ENCODE measurements at places on chromosomes 7 and 10. TPM values are rescaled to one million over a fixed set of nuclear protein-coding genes. Genes with fewer than 3 reads are reported as not detected.
A peak's percentile ranks its signal among the peaks of the same experiment; 100 is the strongest.

GRCh38 chr7:85622059-85622458, 435.2 kb upstream of the SEMA3D start:
- H3K36me3 ChIP-seq: no peaks in the 10 kb centered on the region
- no peak overlapping the region for H3K27ac ChIP-seq
- no peak overlapping the region for H3K4me3 ChIP-seq
- no peaks in the 10 kb centered on the region for H3K27me3 ChIP-seq
- DNase-seq: no peak
- H3K4me1 ChIP-seq: no peaks in the 10 kb centered on the region

The CYP26C1 gene
- polyA plus RNA-seq: 0.02 TPM

DNA sequence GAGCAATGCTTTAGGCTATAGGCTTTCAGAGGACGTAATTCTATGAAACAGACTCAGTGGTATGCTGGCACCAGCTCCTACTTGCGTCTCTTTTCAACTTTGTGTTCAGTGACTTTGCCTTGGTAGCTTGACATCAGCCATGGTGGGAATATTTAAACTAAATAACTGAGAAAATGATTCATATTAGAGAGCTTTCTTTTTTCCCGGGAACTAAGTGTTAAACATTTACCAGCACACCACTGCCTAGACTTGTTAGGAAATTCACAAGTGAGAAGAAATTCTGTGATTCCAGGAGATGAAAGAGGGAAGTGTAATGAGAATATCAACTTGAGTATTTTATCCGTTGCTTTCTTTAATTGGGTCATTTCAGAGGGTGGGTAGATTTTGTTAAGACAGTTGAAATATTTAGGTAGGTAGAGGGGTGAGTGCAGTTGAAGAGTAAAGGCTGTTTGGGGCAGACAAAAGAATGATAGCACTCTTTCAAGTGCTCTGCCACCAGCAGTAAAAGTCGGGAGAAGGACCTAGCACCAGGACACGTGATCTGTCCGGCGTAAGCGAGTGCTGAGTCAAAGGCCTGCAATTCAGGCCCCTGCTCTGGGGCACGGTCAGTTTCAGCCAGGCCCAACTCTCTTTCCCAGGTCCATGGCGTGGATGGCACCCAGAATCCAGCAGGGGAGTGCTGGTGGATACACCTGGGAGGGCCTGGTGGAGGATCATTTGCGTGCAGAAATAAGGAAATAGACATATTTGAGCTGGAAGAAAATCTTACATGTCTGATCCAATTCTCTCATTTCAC, 206.3 kb downstream of the SNX10 start:
- no peak overlapping the region for H3K4me3 ChIP-seq
- no peak overlapping the region for H3K27ac ChIP-seq

GRCh38 chr10:85967594-85967993, 399.0 kb downstream of the GRID1 start:
- no peak overlapping the region for H3K27ac ChIP-seq
- DNase-seq: no peak
- H3K27me3 ChIP-seq: no peaks in the 10 kb centered on the region
- no peaks in the 10 kb centered on the region for H3K4me1 ChIP-seq
- H3K4me3 ChIP-seq: no peak overlapping the region

DNA sequence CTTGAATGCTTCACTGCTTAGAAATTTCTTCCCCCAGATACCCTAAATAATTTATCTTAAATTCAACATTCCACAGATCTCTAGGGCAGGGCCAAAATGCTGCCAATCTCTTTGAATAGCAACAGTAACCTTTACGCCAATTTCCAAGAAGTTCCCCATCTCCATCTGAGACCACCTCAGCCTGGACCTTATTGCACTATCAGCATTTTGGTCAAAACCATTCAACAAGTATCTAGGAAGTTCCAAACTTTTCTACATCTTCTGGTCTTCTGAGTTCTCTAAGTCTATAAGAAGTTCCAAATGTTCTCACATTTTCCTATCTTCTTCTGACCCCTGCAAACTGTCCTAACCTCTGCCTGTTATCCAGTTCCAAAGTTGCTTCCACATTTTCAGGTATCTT, 1306.9 kb upstream of the SORCS1 start:
- no peak overlapping the region for H3K27ac ChIP-seq
- no peaks in the 10 kb centered on the region for H3K36me3 ChIP-seq
- no peak for DNase-seq
- H3K4me3 ChIP-seq: no peak overlapping the region
- no peaks in the 10 kb centered on the region for H3K4me1 ChIP-seq

DNA sequence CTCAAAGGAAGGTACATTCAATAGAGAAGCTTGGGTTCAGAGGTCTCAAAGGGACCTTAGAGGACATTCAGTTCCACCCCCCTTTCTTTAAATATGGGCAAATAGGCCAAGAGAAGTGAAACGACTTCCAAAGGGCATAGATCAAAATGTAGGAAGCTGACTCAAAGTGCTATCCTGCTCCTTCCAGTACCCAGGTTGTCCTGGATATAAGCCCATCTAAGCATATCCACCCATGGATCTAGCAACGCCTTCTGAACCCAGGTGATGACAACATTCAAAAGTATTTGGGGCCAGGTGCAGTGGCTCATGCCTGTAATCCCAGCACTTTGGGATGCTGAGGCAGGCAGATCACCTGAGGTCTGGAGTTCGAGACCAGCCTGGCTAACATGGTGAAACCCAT, 5.3 kb downstream of the ATXN7L1 start:
- H3K4me3 ChIP-seq: no peak overlapping the region
- no peak for DNase-seq
- no peaks in the 10 kb centered on the region for H3K27me3 ChIP-seq

- no peaks in the 10 kb centered on the region for H3K4me1 ChIP-seq
- no peak overlapping the region for H3K4me3 ChIP-seq
- H3K27ac ChIP-seq: no peak overlapping the region
- H3K36me3 ChIP-seq: no peaks in the 10 kb centered on the region
These were observed 18.7 kb downstream of the CNPY1 start for GRCh38 chr7:155527664-155528063.

DNA sequence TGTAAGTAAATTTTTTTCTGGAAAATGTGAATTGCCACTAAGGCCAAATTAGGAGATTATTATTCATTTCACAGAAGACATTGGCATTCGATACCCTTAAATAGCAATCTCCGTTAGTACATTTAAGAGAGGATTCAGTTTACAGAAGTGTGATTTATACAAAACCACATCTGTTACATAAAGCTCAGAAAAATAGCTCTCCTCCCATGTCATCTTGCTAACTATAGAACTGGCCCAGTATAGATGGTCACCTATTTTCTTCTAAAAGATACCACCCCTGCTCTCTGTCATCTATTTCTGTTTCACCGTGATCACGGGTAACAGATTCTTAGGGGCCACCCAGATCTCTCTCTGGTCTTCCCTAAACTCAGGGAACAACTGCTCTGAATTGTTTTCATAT, 119.1 kb downstream of the HIP1 start:
- peaks cover 4% of the 10 kb centered on the region for H3K4me1 ChIP-seq
- no peaks in the 10 kb centered on the region for H3K27me3 ChIP-seq
- no peak overlapping the region for H3K4me3 ChIP-seq
- no peak for DNase-seq

DNA sequence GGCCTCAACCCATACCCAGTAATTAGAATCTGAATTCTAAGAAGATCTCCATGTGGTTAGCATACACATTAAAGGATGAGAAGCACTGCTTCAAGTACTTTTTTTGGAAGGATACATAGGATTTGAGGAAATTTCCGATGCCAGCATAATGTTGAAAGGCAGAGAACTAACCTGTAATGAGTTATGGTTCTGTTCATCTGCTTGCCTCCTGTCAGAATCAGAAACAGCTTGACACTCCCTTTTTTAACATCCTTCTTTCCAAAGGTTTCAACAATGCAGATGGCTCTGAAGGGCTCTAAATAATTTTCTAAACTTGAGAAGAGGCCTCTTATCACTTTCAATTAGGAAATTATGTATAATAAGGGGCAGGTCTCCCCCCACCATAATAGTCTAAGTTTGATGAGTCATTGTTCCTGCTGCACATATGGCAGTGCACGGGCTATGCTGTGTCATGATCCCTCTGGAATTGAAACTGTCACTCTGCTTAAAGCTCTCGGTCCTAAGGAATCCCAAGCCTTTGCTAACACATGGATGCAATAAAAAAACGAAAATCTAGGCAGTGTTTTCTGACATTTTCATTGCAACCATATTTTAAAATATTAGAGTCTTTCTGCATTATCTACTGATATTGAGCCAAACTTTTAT, 291.2 kb upstream of the FZD1 start:
- no peak overlapping the region for H3K27ac ChIP-seq
- no peaks in the 10 kb centered on the region for H3K27me3 ChIP-seq
- DNase-seq: peak; percentile 5
- H3K36me3 ChIP-seq: no peaks in the 10 kb centered on the region
- no peak overlapping the region for H3K4me3 ChIP-seq

The SUN3 gene
- not detected for polyA plus RNA-seq

DNA sequence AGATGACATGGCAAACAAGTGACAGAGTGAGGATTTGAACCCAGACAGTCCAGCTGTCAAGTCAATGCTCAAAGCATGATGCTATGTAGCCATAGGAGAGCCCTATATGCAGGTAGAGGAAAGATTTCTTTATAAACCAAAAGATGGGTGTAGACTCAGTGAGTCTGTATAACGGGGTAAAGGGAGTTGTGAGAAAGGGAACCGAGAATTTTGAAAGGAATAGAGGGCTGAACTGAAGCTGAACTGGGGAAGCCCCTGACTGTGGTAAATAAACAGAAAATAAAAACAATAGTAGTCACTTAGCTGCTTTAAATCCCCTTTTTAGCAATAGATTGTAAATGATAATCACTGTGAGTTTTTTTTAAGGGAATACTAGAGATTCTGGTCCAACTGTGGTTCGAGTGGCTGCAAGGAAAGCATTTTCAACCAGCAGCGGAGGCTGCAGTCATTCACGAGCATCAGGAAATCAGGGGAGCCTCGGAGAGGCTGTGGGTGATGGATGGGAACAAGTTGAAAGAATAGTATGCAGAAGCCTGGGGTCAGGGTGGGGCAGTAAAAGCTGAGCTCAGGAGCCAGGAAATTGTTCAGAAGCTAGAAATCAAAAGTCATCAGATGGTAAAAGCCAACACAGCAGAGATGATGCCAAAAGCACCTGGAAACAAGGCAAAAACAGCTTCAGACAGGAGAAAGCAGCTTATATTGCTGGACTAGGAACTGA, 393.5 kb downstream of the GFRA1 start:
- no peak overlapping the region for H3K27ac ChIP-seq
- no peaks in the 10 kb centered on the region for H3K4me1 ChIP-seq
- no peaks in the 10 kb centered on the region for H3K36me3 ChIP-seq
- H3K27me3 ChIP-seq: no peaks in the 10 kb centered on the region
- no peak for DNase-seq
- H3K4me3 ChIP-seq: no peak overlapping the region

The CAPZA2 gene
- 151 TPM for polyA plus RNA-seq

DNA sequence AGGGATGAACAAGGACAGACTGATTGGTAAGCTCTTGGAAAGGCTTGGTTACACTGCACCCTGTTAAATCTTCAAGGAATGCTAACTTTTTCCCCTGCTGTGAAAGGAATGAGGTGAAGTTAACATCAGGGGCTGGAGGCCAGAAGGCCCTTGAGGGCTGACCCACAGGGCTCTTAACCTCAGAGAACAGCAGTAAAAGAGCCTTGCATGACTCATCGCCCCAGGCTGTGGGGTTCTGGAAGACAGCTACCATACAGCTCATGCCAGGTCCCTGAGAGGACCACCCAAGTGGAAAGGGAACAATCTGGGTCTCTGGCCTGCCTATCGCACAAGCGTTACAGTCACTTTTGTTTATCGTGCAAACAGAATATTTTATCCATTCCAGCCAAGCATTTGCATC, 54.4 kb downstream of the CYP2C9 start:
- H3K27ac ChIP-seq: no peak overlapping the region
- no peak for DNase-seq
- H3K4me1 ChIP-seq: no peaks in the 10 kb centered on the region
- H3K27me3 ChIP-seq: no peaks in the 10 kb centered on the region
- H3K36me3 ChIP-seq: no peaks in the 10 kb centered on the region

The SKIDA1 gene
- 0.49 TPM for polyA plus RNA-seq

The CFTR gene
- polyA plus RNA-seq: 0.01 TPM

The EPHB6 gene
- 1.1 TPM for polyA plus RNA-seq

GRCh38 chr10:86401588-86402282, 35.1 kb upstream of the GRID1 start:
- H3K36me3 ChIP-seq: no peaks in the 10 kb centered on the region
- no peak overlapping the region for H3K4me3 ChIP-seq
- no peaks in the 10 kb centered on the region for H3K27me3 ChIP-seq
- no peak overlapping the region for H3K27ac ChIP-seq
- DNase-seq: no peak
- H3K4me1 ChIP-seq: peaks cover 11% of the 10 kb centered on the region

DNA sequence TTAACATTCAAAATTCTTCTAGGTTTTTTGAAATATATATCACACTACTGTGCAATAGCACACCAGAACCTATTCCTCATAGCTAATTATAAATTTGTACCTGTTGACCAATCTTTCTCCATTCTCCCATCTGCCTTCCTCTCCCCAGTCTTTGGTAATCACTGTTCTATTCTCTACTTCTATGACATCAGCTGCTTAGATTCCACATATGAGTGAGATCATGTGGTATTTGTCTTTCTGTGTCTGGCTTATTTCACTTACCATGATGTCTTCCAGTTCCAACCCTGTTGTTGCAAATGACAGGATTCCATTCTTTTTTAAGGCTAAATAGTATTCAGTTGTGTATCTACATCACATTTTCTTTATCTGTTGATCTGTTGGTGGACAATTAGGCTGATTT, 54.4 kb upstream of the CCDC6 start:
- H3K36me3 ChIP-seq: no peaks in the 10 kb centered on the region
- no peaks in the 10 kb centered on the region for H3K27me3 ChIP-seq
- no peak overlapping the region for H3K4me3 ChIP-seq
- no peak overlapping the region for H3K27ac ChIP-seq
- H3K4me1 ChIP-seq: no peaks in the 10 kb centered on the region

- no peaks in the 10 kb centered on the region for H3K27me3 ChIP-seq
- H3K27ac ChIP-seq: no peak overlapping the region
- H3K4me1 ChIP-seq: no peaks in the 10 kb centered on the region
These were observed 135.9 kb downstream of the LRRN3 start for GRCh38 chr7:111226800-111227199.

The PDE6C gene
- polyA plus RNA-seq: not detected

The PPP1R9A gene
- polyA plus RNA-seq: 0.38 TPM

DNA sequence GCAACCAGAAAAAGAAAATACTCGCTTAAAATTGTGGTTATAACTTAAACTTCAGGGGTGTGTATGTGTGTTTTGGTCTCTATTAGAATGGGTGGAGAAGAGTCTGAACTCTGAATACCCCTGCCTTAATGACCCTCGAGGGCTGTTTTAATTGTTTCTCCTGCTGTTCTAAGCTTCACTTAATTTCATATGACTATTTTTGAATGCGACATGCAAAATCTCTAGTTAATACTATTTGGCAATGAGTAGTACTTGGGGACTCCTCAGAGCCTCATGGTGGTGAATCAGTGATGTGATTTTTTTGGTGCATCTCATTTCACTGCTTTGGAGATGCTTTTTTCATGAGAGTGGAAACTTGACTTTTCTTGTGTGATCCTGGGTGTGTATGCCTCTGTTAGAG, 178.6 kb downstream of the CDK14 start:
- H3K4me3 ChIP-seq: no peak overlapping the region
- DNase-seq: no peak
- H3K4me1 ChIP-seq: no peaks in the 10 kb centered on the region
- no peaks in the 10 kb centered on the region for H3K27me3 ChIP-seq
- no peak overlapping the region for H3K27ac ChIP-seq

All from fibroblast of lung (primary cell).